ENCODE measurements at places on chromosomes 5 and 9. TPM values are rescaled to one million over a fixed set of nuclear protein-coding genes. Genes with fewer than 3 reads are reported as not detected.

- DNase-seq = no peak
These were observed 164.0 kb downstream of the ARHGAP26 start for GRCh38 chr5:142934051-142934762.

GRCh38 chr9:104776797-104777196, 12.9 kb downstream of the NIPSNAP3B start:
- DNase-seq = no peak

DNA sequence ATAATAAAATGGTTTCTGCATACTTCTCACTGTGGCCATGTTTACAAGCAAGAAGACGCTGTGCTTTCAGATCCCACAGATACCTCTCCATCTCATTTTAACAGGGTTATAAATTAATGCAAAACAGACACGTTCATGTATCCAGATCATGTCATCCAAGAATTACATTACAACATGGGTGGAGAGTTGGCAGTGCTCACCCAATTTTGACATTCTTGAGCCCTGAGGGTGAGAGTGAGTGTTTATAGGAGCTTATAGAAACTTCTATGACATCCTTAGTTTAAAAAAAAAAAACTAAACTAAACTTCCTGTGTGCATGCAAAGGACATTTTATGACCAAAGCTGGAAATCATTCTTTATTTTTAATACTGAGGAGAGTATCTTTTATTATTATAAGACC, 9.1 kb downstream of the PRKACG start:
- DNase-seq = no peak

- no peak for DNase-seq
These were observed 6.1 kb downstream of the ZDHHC21 start for GRCh38 chr9:14687042-14687719.

- DNase-seq = no peak
These were observed 11.2 kb downstream of the ENC1 start for GRCh38 chr5:74629326-74629725.

Gene FOXD4L4
- 0.13 TPM for total RNA-seq

GRCh38 chr9:1882711-1883403, 132.3 kb upstream of the SMARCA2 start:
- DNase-seq = no peak

Gene PCDHB12
- total RNA-seq = 8.4 TPM

DNA sequence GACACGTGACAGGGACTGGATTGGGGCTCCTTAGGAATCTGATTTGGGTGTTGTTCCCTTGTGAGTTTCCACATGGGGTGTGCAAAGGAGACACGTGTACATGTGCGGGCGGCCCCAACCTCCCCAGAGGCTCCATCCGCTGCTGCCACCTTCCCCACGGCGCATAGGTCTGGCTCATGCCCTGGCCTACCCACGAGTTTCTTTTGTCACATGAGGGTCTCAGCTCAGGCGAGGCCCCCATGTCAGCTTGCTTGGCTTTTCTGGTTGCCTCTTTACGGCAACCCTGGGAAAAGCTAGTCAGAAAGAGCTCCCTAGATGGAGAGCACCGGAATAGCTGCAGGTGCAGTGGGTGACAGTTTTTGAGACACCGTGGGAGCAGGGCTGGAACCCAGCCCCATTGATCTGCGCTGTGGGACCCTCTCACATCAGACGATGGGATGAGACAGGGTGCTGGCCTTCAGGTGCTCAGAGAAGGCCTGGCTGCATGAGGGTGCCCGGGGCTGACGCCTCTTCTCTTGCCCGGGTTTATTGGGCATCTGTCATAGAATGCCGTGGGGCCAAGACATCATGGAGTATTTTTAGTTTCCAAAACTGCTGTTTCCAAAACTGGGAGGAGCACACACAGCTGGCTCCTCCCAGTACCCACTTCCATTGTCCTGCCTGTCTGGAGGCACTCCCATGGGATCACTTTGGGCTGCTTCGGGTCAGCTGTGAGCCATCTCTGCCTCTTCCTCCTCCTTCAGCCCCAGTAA, 107.8 kb downstream of the WNK2 start:
- DNase-seq = no peak

DNA sequence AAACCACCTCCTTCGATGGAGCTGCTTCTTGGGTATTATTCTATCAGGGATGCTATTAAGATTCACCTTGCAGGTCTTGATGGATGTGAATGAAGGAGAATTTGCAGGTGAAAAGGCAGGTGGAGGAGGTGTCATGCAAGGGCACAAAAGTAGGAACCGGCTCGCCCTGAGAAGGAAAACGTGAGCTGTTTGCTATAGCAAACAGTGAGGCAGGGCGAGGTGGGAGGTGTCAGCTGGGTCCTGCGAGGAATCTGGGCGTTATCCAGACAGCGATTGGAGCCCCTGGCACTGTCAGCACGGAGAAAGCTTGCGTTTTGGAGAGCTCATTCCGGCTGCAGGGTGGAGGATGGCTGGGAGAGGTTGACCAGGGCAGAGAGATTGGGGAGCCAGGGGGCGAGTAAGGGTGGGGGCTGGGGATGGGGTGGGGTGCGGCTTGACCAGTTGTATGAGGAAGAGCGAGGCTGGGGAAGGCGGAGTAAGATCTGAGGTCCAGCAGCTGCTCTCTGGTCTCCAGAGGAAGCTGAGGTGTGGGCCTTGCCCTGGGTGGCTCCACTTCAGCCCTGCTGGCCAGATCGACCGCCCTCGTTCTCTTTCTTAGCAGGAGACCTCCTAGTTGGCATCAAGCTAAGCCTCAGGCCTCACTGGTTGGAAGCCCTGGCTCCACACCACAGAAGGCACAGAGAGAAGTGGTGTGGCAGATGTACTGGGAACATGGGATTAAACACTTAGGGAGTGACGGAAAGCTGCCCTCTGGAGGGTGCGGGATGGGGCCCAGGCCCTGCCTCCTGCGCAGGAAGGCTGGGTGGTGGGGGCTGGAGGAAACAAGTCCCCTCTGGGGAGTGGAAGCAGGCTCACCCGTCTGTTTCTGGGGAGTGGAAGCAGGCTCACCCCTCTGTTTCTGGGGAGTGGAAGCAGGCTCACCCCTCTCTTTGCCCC, 54.7 kb upstream of the NEURL1B start:
- DNase-seq = no peak

DNA sequence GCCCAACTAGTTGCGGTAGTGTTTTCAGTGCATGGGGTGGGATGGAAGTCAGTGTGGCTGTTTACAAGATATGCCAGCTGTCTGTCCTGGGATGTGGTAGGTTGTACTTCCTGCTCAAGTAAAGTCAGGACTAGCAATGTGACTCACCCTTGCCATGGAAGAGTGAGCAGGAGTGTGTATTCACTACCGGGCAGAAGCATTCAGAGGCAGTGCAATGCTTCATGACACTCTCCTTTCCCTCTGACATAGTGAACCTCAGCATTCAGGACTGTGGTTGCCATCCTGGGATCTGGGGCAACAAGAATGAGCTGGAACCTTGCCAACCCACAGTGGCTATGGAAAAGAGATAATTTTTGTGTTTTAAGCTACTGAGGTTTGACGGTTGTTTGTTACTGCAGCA, 68.9 kb downstream of the BOD1 start:
- DNase-seq = no peak

GRCh38 chr5:148563021-148563420, 91.3 kb downstream of the HTR4 start:
- no peak for DNase-seq

Gene ADAMTSL1
- total RNA-seq = 18.2 TPM

Gene SH3RF2
- 0.23 TPM for total RNA-seq

Gene CCNI2
- total RNA-seq = not detected
